ENCODE measurements at places on chromosomes 12 and 14.

GRCh38 chr14:102775855-102776760, 1.1 kb upstream of the TRAF3 start:
- DNase-seq, result peak; percentile 36

GRCh38 chr14:38989922-38990546, 113.0 kb downstream of the SEC23A start:
- DNase-seq, result no peak

GRCh38 chr12:91396293-91396692, 213.7 kb upstream of the DCN start:
- no peak for DNase-seq

- DNase-seq, result peak; percentile 22
Measured at GRCh38 chr12:59403259-59403932, 192.4 kb upstream of the SLC16A7 start.

DNA sequence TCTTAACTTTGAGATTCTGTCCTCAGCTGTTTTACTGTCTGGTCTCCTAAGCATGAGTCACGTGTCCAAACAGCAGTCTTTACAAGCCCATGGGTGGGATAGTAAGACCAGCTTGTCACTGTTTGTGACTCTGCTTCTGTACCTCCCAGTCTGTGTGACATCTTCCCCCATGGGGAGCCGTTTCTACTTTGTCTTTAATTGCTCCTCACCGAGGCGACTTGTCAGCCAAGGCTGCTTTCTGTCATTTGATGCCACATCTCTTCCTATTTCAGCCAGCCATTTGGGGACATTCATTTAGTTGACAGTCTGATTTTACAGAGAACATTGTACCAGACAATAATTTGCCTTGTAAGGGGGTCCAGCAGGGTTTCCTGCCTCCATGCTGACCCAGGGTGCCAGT, 534.8 kb downstream of the NRXN3 start:
- DNase-seq, result no peak

- DNase-seq, result no peak
Measured at GRCh38 chr12:103768467-103769123, 72.4 kb downstream of the NT5DC3 start.

DNA sequence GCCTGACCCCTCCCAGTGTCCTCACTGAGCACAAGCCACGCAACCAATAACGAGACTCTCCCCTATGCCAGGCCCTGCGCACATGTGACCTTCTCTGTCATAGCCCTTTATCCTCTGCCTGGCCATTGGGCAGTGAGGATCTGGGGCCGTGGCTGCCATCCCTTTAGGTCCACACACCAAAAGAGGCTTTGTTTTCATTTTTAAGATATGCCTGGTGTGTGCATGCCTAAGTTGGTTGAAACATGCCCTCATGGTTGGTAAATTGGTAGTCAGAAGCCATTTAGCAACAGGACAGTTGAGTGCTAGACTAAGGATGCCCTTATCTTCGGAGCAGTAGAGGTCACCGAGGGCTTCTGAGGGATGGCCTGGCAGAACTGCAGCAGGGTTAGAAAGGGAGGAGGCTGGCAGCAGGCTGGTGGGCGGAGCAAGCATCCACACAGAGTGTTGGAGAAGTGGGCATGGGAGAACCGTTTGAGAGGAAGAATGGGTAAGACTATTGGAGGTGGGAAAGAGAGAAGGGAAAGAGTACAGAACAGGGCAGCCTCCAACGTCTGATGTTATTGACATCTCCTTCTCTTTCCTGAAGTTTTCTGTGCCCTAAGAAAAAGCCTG, 75.1 kb downstream of the SLC24A4 start:
- no peak for DNase-seq

DNA sequence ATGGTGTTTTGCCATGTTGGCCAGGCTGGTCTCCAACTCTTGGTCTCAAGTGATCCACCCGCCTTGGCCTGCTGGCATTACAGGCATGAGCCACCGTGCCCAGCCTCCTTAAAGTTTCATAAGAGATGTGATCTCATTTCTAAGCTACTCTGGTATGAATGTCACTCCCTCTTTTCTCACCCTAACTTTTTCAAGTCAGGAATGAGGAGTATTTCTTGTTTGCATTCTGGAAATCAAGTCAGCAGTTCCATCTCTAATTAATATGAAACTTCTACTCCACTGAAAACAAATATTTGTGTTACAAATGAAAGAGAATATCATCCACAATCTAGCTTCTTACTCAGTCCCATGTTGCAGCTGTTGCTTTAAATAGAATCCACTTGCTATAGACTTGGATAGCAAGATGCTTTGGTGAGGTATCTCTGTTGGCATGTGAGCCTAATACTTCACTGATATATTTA, 61.3 kb downstream of the ARF6 start:
- no peak for DNase-seq

- no peak for DNase-seq
Measured at GRCh38 chr14:69688299-69688649, 76.9 kb downstream of the SUSD6 start.

GRCh38 chr14:70416725-70417349, at the start of gene SYNJ2BP:
SYNJ2BP (minus strand) TSS chr14:70417090; CDS start chr14:70416963, 127 bp downstream.
- peak; percentile 85 for DNase-seq

- no peak for DNase-seq
Measured at GRCh38 chr12:3243376-3244084, 166.4 kb downstream of the TSPAN9 start.
